Urinary bladder (tissue), 4 donors: ENCODE measurements at places on chromosomes 6 and 20. TPM values are rescaled to one million over a fixed set of nuclear protein-coding genes. Genes with fewer than 3 reads are reported as not detected.

GRCh38 chr20:48875914-48876240 is 45.6 kb upstream of the ARFGEF2 start:
- no peak for DNase-seq

DNA sequence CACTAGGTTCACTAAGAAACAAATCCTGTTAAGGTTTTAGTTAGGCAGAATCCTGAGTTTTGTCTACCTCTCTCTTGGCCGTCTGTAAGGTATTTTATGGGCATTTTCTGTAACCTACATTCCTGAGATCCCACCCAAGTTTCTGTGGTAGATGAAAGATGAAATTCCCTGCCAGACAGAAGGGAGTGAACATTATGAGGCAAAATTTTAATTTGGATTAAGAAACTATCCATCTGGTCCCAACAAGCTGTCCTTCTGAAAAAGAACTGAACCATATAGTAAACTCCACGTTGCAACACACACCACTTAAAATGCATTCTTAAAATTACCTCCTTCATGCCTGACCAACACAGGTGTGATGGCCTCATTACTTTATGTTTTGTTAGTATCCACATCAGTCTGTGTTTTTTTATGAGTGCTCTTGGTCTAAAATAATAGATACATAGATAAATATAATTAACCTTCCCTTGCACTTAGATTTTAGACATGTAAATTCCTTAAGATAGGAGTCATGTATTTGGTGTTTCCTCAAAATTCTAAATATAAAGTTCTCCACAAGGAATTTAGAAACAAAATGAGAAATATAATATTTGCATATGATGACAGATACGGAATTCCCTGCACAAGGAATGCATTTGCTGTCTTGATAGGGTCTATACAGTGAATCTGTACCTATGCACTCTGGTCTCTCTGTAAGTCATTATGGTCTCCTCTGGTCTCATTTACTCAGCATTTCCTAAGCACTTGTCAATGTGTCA is 86.5 kb downstream of the CHD6 start:
- DNase-seq, result no peak

GRCh38 chr6:136696238-136696637 is 96.0 kb downstream of the MAP3K5 start:
- DNase-seq, result no peak

GRCh38 chr20:7792150-7792869 is 147.9 kb downstream of the HAO1 start:
- no peak for DNase-seq

DNA sequence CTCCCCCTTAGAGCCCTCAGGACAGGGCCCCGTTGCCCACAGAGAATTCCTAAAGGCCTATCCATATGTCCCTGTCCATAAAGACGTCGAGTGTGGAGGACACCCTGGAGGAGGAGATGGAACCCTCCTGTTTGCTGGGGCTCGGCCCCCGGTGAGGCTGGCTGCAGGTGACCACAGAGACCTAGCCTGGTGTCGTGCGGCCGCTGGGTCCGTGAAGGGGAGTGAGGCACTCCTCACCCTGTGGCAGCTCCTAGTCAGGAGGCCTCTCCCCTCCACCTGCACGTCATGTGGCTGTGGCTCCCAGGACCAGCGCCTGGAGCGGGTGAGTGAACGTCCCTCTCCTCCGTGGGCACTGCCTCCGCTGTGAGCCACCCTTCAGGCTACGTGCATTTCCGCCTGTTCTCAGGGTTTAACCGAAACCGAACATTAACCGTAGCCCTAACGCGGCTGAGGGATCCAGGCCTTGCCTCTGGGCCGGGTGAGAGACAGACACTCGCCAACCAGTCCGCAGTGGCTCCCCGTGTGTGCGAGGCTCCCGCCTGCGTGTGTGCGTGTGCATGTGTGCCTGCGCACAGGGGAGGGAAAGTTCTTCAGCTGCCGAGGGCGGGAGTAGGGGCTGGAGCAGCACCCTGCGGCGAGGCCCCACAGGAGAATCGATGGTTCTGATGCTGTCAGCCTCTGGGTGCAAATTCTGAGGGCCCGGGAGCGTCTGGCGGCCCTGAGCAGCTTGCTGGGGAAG is 5.9 kb upstream of the TCEA2 start:
- DNase-seq, result no peak

GRCh38 chr6:162147281-162147680 is 580.3 kb downstream of the PRKN start:
- no peak for DNase-seq

DNA sequence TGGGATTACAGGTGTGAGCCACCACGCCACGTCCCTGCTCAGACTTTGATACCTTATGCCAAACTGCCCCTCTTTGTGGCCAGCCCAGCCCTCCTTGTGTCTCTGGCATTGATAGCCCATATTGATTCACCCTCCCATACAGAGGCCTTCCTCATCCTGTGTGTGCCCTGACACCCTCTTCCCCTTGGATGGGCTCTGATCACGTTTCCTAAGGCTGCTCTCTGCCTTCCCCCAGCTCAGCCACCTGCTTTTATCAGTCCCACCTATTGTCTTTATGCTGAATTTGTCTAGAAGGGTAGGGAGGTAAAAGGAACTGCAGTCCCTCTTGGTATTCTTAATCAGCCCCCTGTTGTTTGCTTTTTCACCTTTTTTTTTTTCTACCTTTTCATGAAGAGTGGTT is 95.9 kb downstream of the CDKAL1 start:
- no peak for DNase-seq

The SMOC2 gene
- 61.1 TPM for total RNA-seq

The TNNC2 gene
- total RNA-seq, result 23.2 TPM
